ENCODE measurements at places on chromosomes 5 and 9.
A peak's percentile ranks its signal among the peaks of the same experiment; 100 is the strongest.

DNA sequence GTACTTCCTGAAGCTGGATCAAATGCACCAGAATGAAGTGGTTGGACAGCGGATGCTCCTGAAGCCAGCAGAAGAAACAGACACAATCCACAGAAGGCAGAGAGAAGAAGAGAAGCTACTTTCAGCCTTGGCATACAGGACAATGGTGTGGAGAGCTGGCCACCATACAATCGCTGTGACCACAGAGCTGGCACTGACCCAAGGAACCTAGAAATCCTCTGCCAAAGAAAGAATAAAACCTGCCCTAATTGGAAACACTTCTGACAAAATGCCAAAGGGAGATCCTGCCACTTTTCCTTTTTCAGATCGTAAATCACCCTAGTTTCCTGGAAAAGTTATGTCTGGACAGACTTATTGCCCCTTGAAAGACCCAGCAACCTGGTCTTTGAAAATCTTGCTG lies 77.8 kb downstream of the BAAT start:
- DNase-seq = no peak

- DNase-seq = no peak
These were observed 64.8 kb downstream of the ZCCHC7 start for GRCh38 chr9:37184905-37185867.

DNA sequence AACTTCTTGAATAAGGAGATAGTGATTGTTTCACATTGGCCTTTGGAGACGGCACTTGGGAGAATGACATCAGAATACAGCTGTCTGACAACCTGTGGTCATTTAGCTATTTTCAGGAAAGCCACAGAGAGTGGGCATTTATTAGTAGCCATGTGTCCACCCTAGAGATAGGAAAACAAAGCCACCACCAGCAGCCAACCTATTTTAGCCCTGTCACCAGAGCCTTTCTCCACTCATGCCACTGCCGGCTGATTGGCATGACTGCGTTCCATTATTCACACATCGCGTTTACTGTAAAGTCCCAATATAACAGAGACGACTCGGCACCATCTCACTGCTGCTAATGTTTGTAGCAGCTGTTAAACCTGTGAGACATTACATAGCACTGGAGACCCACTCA lies 330.1 kb downstream of the NDUFS4 start:
- DNase-seq = no peak

GRCh38 chr9:111943746-111944145 lies 47.1 kb downstream of the UGCG start:
- no peak for DNase-seq

DNA sequence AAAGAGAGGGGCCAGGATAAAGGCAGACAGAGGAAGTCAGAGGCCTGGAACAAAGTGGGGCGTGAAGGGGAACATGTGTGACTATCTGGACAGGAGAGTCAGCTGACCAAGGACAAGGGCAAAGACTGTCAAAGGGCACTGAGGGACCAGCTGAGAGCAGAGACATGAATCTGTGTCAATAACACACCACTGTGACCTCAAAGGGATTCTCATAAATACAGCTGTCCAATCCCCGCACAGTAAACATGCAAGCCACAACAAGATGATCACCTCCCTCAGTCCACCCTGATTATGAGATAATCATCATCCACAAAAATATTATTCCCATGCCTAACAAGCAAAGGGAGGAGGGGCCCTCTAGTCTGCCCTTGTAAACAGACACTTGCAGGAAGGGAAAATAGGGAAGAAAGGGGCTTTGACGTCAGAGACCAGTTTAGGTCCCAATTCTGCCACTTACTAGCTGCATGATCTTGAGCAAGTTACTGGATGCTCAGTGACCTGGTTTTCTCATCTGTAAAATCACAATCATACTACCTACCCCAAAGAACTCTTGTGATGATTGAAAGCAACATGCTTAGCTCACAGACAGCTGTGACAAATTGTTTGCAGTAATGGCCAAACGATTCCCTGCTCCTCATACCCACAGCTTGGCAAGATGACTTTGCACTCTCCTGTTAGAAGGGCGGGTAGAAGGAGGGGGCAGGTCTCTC lies 41.8 kb downstream of the RAPGEF1 start:
- DNase-seq = no peak

DNA sequence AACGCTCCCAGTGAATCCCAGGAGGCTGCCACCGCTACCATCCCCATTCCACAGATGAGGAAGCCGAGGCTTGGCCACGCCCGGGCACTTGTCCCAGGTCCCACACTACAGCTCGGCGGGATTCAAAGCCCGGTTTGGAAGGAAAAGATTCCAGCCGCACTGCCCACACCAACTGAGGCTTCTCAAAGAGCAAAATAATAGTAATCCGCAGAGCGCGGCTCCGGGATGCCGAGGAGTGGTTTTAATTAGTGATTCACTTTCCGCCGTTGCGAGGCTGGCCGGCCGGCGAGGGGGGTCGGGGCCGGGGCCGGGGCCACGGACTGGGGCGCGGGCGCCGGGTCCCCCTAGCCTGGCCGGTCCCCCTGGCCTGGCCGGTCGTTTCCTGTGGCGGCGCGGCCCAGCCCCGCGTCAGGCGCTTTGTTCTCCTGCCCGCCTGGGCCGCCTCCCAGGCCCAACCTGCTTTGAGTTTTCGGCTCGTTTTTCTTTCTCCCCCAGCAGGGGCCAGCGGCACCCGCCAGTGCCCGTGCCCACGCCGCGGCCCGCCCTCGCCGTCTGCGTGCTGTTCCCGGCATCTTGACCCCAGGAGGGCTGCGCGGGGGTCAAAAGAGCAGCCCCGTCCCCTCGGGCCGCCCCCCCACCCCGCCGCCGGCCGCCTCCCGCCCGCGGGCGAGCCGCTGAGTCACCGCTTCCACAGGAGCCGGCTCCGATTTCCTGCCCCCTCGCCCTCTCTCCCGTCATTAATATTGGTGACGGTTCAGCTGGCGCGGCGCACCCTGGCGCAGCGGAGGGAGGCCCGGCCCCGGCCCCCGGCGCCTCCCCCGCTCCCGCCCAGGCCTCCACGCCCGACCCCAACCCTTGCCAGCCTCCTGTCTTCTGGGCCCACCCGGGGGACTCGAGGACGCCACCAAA lies 31.2 kb downstream of the FGF18 start:
- no peak for DNase-seq

- DNase-seq = no peak
These were observed 431.9 kb downstream of the ELAVL2 start for GRCh38 chr9:23394189-23394588.

GRCh38 chr5:55160493-55161209 lies 680 bp downstream of the GPX8 start:
- peak; percentile 39 for DNase-seq

- no peak for DNase-seq
These were observed 31.2 kb upstream of the CEP120 start for GRCh38 chr5:123454259-123454911.
